ENCODE measurements at places on chromosomes 2 and 18.
A peak's percentile ranks its signal among the peaks of the same experiment; 100 is the strongest.

- DNase-seq = peak; percentile 59
These were observed 45.1 kb downstream of the LBH start for GRCh38 chr2:30276455-30276911.

DNA sequence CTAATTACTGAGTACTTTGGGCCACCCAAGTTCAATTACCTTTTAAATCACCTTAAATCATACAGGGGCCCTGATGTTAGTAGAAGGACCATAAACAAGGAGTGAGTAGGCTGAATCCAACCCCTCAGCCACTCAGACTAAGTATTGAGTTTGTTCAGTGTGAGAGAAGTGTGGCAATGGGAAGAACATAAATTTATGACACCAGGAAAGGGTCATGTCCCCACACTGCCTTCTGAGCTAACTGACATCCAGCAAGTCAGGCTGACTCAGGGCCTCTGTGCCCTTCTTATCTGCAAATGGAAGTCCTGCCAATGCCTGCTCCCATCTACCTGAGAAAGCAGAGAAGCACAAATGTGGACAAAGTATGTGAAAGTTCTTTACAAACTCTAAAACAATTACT lies 12.9 kb downstream of the PLEKHM3 start:
- DNase-seq = no peak

- DNase-seq = no peak
These were observed 232.4 kb upstream of the RBMS1 start for GRCh38 chr2:160726046-160726445.

DNA sequence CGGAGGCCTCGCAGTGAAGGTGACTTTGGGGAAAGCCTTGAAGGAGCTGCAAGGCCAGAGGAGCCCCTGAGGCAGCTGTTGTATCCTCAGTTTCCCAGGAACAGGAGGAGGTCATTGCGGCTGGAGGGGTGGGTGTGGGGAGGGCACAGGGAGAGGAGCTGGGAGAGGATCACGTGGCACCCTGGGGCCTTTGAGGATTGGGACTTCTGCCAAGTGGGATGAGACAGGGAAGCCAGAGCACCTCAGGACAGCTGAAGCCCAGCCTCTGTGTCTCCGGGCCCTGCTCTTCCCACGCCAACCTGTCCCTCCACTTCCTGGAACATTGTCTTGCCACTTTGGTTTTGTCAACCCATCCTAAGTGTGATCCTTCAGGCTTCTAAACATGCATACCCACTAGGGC lies 19.4 kb upstream of the RRM2 start:
- DNase-seq = no peak

DNA sequence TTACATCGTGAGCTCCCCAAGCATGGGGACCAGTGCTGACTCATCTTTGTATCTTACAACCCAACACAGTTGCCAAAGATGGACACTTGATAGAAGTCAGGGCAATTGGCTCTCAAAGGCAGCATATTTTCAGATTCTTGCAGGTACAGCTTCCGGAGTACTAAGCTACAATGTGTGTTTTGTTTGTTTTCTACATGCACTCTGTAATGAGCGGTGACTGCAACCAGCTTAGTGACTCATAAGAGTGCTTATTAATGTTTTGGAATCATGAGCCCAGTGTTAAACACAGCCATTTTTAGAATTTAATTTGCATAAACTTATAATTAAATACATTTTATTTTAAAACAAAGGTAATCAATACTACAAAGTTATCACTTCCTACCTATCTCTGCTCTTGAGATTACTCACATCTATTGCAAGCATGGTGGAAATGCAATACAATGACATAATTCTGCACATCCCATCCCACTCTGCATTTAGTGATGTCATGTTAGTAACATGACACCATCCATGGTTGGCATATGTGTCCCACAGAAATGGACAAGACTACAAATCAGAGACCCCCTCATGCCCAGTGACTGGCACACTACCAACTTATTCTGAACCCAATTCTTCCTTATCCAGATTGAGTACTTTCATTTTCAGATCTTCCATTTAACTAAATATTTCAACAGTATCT lies 399.8 kb upstream of the ST6GAL2 start:
- no peak for DNase-seq

GRCh38 chr2:134425724-134426496 lies 172.0 kb downstream of the MGAT5 start:
- DNase-seq = no peak

GRCh38 chr2:160290598-160290997 lies 90.5 kb upstream of the ITGB6 start:
- no peak for DNase-seq

- DNase-seq = no peak
These were observed 507.9 kb upstream of the CDH2 start for GRCh38 chr18:28684746-28685355.

GRCh38 chr2:240858321-240858720 lies 10.3 kb upstream of the AGXT start:
- no peak for DNase-seq

GRCh38 chr2:43539436-43539835 lies 56.4 kb downstream of the THADA start:
- no peak for DNase-seq

- DNase-seq = no peak
These were observed 11.8 kb upstream of the ATOH8 start for GRCh38 chr2:85741833-85742455.

GRCh38 chr2:71620116-71620515 lies 166.8 kb downstream of the DYSF start:
- DNase-seq = no peak

DNA sequence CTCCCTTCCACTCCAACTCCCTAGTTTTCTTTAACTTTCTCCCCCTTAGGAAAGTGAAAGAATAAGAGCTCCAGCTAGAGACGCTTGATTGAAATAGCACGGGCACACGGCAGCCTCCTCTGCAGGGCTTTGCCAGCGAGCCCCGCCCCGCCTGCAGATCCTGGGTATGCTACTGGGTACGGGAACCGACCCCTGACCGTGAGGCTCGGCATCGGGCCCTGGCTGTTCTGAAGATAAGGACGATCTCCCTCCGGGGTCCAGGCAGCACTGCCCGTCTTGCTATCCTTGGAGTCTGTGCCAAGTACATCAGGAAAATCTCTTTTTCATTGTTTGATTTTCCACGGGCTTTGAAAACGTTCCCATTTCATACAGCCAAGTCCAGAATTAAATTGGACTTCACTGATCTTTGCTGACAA lies 284.5 kb downstream of the MTX2 start:
- DNase-seq = peak; percentile 43
